ENCODE measurements at places on chromosomes 5 and 9.

DNA sequence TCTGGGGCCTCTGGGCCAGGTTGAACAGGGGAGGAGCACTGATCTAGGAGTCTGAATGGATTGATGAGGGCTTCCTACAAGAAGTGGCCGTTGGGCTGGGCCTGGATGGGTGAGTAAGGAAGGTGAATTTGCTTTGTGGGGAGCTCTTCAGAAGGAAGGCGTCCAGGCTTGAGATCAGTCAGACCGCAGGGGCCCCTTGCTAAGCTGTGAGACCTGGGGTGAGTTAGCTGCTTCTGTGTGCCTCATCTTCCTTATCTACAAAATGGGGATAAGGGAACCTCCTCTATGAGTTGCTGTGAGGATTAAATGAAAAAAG is 1.1 kb upstream of the SYNPO start:
- no peak for DNase-seq

GRCh38 chr9:38022203-38022895 is 46.7 kb downstream of the SHB start:
- DNase-seq: no peak

DNA sequence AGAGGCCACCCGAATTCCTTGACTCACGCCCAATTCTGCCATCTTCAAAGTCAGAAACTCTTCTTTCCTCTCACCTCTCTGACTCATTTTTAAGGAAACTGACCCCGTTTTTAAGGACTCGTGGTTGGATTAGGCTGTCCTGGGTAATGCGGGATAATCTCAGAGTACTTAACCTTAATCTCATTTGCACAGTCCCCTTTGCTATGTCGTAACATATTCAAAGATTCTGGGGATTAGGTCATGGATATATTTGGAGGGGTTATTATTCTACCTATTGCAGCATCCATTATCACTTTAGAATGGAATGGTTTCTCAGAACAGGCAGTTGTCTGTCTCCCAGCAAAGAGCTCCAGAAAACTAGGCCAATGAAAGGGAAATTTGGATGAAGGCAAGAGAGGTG is 80.8 kb upstream of the IL12B start:
- DNase-seq: no peak

GRCh38 chr9:134642385-134643181 is 980 bp downstream of the COL5A1 start:
- no peak for DNase-seq

GRCh38 chr9:69165581-69165980 is 8.5 kb upstream of the TJP2 start:
- DNase-seq: no peak

DNA sequence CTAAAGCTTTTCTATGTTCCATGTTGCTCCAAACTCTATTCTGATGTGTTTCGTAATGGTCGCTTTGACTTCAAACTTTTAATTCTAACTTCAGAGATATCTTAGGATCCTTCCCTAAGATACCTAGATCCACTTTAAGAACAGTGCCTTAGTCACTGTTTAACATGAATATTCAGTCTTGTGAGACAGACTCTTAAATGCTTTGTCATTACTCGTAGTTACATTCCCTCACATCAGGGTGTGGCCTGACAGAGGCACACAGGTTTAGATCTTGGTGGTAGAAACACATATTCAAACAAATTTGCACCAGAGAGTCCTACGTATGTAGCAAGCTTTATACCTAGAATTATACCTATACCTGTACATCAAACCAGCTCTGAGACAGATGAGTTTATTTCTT is 687.0 kb upstream of the C9orf72 start:
- no peak for DNase-seq

- DNase-seq: no peak
These were observed 329 bp downstream of the CDC23 start for GRCh38 chr5:138212828-138213160.

DNA sequence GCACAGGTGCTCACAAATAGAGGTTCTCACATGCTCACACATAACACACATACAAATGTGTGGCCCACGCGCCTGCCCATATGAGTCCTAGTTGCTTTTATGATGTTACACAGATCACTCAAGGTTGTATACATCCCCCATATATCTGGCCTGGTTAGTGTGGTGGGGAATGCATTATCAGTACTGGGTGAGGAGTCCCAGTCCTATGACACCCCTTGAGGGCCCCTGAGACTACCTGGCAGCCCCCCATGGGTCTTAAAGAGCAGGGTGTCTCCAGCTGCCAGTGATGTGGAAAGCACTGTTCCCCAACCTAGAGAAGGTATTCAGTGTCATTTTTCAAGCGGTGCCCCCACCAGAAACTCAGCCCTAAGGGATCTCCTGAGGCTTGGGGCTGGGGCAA is 2.8 kb upstream of the HAND1 start:
- no peak for DNase-seq

- DNase-seq: no peak
These were observed 269.9 kb upstream of the PAPPA start for GRCh38 chr9:115883467-115884329.

Data from stimulated activated CD4-positive, alpha-beta T cell treated with anti-CD3 and anti-CD28 coated beads, Interleukin-12 subunit alpha, Interleukin-12 subunit beta, amount 100 ng/mL, for 48 hours (primary cell).